A549 treated with DMSO at 1 μM for 4 hours (cell line): ENCODE measurements at places on chromosomes 16 and 17. TPM values are rescaled to one million over a fixed set of nuclear protein-coding genes. Genes with fewer than 3 reads are reported as not detected.

Gene TP53TG3C
- total RNA-seq, result 0.17 to 0.64 TPM in 2 of 5 replicates, not detected in the others

Gene TAC4
- not detected in 5 replicates for total RNA-seq

Gene SDR42E2
- not detected in 5 replicates for total RNA-seq

Gene KATNIP
- 12.5 to 14.5 TPM (median 13.3 TPM) in 5 replicates for total RNA-seq

Gene MBTPS1
- 40.5 to 52.4 TPM (median 50.1 TPM) in 5 replicates for total RNA-seq

Gene SHBG
- total RNA-seq, result 0.38 to 0.70 TPM (median 0.50 TPM) in 5 replicates

Gene SALL1
- 0.10 to 0.42 TPM (median 0.21 TPM) in 5 replicates for total RNA-seq

Gene CLN3
- 20.3 to 35.8 TPM (median 33.5 TPM) in 5 replicates for total RNA-seq

Gene KCNH4
- 0.31 to 0.60 TPM (median 0.44 TPM) in 5 replicates for total RNA-seq

Gene CCL8
- not detected in 5 replicates for total RNA-seq

Gene OSGIN1
- 30.1 to 64.8 TPM (median 39.7 TPM) in 5 replicates for total RNA-seq

Gene PLA2G10
- 0.17 to 0.25 TPM in 2 of 5 replicates, not detected in the others for total RNA-seq

Gene YBX2
- 0.40 to 0.60 TPM (median 0.53 TPM) in 5 replicates for total RNA-seq

Gene SGCA
- 1.5 to 2.7 TPM (median 1.8 TPM) in 5 replicates for total RNA-seq

Gene FBXW10
- 0.95 to 1.6 TPM (median 1.2 TPM) in 5 replicates for total RNA-seq

Gene SLC52A1
- 0.34 to 1.2 TPM (median 0.68 TPM) in 5 replicates for total RNA-seq

Gene GJC1
- 34.3 to 45.2 TPM (median 42.8 TPM) in 5 replicates for total RNA-seq
